ENCODE measurements at places on chromosomes 7 and 10. TPM values are rescaled to one million over a fixed set of nuclear protein-coding genes. Genes with fewer than 3 reads are reported as not detected.
A peak's percentile ranks its signal among the peaks of the same experiment; 100 is the strongest.

DNA sequence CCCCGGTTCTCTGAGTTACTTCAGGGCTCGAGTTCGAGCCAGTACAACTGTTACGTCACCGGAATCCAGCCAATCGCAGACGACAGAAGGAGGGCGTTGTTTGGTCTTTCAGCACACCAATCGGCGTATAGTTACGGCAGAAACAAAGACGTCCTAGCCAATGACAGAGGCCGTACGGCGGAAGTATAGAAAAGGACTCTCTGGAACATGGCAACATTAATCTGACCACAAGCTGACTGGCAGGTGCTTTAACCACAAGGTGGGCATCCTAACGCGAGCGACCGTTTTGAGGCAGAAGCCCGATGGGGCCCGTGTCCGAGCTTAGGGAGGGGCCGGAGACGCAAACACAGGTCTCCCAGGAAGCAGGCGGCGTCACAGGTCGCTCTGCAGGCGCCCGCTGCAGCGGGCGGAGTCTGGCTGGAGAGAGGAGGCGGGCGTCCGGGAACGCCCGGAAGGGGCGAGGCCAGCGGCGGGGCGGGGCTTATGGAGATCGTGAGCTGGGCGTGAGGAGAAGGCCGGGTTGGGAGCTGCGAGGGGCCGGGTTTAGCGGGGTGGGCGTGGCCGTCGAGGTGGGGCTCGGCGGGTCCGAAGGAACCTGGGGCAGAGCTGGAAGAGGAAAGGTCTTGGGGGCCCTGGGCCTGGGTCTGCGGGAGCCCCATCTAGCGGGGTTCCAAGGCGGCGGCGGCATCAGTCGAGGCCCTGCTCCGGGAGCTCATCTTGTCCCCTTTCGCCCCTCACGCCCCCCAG, at the start of gene MOSPD3:
TSS of gene MOSPD3 (plus strand) at position 558 of the 747 bp plus-strand sequence. CDS start 252 bp downstream, outside the sequence.
- peak; percentile 100 for DNase-seq

DNA sequence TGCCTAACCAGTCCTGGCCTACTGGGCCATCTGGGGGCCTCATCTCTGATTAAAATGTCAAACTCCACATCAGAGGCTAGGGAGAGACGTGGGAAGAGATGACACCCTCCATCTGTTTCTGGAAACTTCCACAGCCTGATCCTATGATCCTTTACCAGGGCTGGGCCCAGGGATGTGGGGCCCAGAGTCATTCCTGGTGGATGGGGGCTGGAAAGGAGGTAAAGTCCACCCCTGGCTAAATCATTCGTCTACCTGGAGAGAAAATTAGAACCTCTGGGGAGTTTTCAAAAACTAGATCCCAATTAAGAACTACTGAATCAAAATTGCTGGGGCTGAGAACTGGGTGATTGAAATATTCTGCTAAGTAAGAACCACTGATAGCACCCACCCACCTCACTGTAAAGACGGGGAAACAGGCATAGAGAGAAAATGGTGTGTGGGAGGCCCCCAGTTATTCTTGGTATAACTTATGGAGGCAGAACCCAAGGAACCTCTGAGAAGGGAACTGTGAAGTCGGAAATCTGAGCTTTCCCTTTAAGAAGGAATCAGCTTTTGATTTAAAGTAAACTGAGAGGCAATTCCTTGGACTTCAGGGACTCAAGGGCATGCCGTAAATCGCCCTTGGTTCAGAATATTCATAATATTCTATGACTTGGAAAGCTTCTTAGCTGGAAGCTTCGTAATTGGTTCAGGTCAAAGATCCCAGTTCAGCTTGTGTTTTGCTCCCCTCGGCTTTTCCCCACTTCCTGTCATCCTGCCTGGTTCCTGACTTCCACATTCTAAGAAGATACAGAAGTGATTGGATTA, 53.1 kb downstream of the PRKAG2 start:
- no peak for DNase-seq

DNA sequence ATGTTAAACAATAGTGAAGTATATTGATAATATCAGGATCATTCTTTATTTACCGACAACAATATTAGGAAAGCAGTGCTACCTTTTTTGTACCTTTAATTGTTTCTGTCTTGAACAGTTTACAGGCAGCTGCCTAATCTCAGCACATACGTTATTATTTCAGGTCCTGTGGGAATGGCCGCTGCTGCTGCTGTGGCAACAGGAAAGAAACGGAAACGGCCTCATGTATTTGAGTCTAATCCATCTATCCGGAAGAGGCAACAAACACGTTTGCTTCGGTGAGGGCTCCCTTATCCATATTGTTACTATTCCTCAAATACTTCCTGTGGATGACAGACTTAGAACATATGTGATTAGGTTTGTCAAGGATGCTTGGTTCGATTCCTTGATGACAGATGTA, 59.7 kb downstream of the NRF1 start:
- DNase-seq = no peak

DNA sequence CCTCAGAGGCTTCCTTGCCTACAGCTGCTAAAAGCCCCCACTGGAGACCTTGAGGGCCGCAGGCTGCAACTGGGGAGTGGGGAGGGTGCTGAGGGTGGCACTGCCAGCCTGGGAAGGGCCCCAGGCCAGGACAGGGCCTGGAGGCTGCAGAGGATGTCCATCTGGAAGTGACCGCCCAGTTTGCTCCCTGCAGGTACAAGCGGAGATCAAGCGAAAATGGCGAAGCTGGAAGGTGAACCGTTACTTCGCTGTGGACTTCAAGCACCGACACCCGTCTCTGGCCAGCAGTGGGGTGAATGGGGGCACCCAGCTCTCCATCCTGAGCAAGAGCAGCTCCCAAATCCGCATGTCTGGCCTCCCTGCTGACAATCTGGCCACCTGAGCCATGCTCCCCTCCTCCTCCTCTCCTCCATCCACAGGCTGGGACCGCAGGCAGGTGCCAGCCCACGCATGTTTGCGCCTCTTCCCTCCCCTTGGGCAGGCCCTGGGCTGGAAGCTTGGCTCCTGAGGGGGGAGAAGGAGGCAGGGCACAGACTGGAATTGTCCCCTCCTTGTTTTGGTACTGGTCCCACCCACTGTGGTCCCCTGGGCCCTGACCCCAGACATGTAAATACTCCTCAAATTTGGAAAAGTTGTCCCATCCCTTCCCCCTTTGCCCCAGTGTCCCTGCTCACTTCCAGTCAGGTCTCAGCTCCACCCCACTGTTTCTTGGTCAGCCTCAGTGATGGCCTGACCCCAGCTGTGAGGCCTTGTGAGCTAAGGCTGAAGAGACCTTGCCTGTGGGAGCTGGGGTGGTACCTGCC, 54.4 kb downstream of the ADCYAP1R1 start:
- DNase-seq = no peak

DNA sequence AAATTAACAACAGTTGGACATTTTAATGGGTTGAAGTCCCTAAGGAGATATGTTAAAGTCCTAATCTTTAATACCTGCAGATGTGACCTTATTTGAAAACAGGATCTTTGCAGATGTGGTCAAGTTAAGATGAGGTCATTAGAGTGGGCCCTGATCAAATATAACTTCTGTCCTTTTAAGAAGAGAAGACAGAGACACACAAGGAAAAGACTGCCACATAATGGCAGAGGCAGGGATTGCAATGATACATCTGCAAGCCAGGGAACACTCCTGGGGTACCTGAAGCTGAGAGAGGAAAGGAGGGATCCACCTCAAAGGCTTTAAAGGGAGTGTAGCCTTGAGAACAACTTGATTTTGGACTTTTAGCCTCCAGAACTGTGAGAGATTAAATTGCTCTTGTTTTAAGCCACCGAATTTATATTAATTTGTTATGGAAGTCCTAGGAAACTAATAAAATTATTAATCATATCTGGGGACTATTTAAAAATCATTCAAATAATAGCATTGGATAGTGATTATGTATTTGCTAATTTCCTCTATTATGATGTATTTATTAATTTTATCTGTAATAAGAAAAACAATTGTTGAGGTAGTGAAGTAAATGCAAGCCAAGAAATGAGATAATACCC, 700.0 kb upstream of the PCDH15 start:
- no peak for DNase-seq

DNA sequence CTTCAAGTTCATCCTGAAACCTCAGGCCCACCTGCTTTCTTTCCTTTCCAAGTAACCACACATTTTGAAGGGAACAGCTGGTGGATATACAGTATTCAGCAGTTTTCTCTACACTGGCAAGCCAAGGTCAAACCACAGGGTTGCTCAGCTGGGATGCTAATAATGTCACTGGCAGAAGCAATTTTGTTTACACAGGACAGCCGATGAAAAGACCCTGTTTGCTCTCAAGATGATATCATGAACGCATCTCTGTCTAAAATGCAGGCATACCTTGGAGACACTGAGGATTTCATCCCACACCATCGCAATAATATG, 186.2 kb downstream of the USP6NL start:
- DNase-seq = no peak

DNA sequence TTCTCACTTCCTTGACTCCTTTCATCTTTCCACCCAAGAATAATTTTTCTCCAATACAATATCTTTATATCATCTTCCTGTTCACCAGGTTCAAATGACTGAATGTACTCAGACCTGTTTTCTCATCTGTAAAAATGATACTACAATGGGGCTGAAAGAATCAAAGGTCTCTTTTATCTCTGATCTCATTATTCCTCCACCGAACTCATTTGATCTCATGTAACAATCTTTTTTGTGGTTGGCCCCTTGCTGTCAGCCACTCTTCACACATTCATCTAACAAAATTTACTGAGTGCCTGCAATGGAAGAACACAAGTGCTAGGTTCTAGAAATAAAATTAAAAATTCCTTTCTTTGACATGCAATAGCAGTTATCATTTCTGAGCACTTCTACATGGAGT, 65.0 kb downstream of the GRM8 start:
- DNase-seq = no peak

DNA sequence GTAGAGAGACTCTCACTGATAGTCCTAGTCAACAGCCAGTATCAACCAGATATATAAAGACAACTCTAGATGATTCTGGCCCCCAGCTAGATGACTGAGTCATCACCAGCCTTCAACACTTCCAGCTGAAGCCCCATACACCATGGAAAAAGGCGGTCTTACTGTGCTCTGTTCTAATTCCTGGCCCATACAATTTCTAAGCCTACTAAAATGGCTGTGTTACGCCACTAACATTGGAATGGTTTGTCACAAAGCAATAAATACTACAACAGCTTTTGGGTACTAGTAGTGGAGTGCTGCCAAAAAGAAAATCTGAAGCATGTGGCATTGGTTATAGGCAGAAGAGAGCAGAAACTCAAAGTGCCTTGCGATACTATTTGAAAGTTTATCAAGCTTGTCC, 13.0 kb upstream of the TES start:
- DNase-seq = no peak

DNA sequence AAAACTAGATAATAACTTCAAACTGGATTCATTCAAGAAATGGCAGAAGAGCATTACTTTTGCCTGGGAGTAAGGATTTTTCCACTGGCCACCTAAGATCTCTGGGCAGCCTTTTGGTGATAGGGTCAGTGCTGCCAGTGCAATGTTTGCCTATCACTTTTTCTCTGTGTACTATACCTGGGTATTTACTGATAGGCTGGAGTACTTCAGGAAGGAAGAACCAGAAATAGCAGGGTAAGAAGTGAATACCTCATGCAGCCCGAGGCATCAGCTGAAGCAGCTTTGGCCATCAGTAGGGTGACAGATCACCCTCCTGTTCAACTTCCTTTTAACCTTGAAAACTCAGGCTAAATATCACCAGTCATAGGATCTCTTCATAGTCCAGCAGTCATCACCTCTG, 5.5 kb upstream of the PAPSS2 start:
- DNase-seq = no peak

GRCh38 chr10:24944512-24945255, 7.7 kb downstream of the PRTFDC1 start:
- no peak for DNase-seq

- no peak for DNase-seq
Measured at GRCh38 chr7:70314221-70314620, 715.9 kb downstream of the AUTS2 start.

GRCh38 chr10:89929282-89930026, 228.1 kb downstream of the KIF20B start:
- DNase-seq = no peak

- no peak for DNase-seq
Measured at GRCh38 chr10:47367646-47368045, 16.4 kb downstream of the ZNF488 start.

DNA sequence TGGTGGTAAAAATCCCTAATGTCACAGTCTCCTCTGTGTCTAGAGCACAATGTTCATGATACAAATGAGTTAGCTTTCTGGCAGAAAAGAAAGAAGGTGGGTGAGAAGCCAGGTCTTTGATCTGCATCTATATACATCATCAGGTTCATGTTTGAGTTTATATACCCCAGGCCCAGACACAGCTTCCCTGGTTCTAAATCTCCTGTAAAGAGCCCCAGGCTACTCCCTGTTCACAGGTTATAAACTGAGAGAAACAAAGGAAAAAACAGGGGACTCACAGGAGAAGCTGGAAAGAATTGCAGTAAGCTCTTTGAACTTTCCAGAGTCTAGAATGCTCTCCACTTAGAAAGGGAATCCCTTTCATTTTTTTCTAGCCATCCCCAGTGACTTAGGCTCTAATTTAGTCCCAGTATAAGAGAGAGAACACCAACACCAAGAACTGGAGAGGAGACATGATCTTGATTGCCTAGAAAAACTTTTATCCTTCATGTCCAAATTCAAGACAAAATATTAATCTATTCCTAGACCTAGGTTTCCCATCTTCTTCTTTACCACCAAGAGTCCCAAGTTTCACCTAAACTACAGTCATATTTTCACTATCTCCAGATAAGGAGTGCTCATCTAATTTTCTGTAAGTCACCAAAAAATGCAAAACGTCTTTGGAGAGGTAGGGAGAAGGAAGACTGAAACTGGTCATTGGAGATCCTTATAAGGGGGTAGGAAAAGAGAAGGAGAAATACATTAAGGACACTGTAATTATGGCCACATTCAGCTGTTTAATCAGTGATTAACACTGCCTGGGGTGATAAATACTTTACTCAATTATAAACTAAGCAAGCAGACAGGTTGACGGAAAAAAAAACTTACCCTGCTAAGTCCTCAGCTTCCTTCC, 469 bp downstream of the MSS51 start:
- no peak for DNase-seq

- DNase-seq = no peak
Measured at GRCh38 chr7:46534664-46535588, 613.9 kb upstream of the IGFBP3 start.

- no peak for DNase-seq
Measured at GRCh38 chr10:30828164-30828563, 198.6 kb upstream of the LYZL2 start.

DNA sequence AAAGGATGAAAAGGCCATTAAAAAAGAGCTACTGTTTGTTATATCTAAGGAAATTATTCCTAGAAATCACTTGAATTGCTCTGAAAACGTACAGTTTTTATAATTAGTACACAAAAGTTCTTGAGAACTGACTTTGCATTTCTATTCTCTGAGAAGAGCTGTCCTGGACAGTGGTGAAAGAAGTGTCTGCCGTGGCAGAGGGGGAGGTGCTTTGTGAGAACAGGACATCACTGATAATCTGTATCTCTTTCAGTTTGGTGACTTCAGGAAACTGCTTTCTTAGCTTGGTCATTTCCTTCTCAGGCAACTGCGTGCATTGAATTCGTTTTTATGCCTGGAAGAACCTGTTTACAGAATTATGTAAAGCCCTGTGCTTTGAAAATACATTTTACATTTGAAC, 52.1 kb downstream of the POLL start:
- DNase-seq = no peak

- no peak for DNase-seq
Measured at GRCh38 chr7:82932516-82932915, 230.2 kb downstream of the PCLO start.

LIPF gene
- total RNA-seq = 0.88 TPM

UFSP1 gene
- total RNA-seq = 4.8 TPM

LRRN3 gene
- total RNA-seq = 0.12 TPM

GRID2IP gene
- not detected for total RNA-seq

ENTPD1 gene
- total RNA-seq = 42.4 TPM

C10orf53 gene
- total RNA-seq = not detected

CELF2 gene
- total RNA-seq = 12.8 TPM

MOGAT3 gene
- total RNA-seq = not detected

CYP3A5 gene
- total RNA-seq = 4.4 TPM

NODAL gene
- total RNA-seq = not detected
